ENCODE measurements at places on chromosomes 12 and 14. TPM values are rescaled to one million over a fixed set of nuclear protein-coding genes. Genes with fewer than 3 reads are reported as not detected.

The TAS2R10 gene
- not detected for total RNA-seq

The TAS2R8 gene
- not detected for total RNA-seq

The LGALS3 gene
- 166 TPM for total RNA-seq

The AHNAK2 gene
- 238 TPM for total RNA-seq

The MANSC1 gene
- total RNA-seq, result 3.9 TPM

The PDZRN4 gene
- not detected for total RNA-seq

The GPR84 gene
- not detected for total RNA-seq

The GALNT16 gene
- total RNA-seq, result 2.4 TPM

The APOF gene
- total RNA-seq, result not detected

The ATP2B1 gene
- total RNA-seq, result 54.1 TPM

The GLT1D1 gene
- total RNA-seq, result not detected

The KICS2 gene
- total RNA-seq, result 8.2 TPM

The CMA1 gene
- total RNA-seq, result not detected

The RND1 gene
- 17.8 TPM for total RNA-seq

The KCNJ8 gene
- 0.29 TPM for total RNA-seq

The OTX2 gene
- total RNA-seq, result not detected

The KRT73 gene
- total RNA-seq, result not detected

The TSHR gene
- total RNA-seq, result not detected

The ASCL1 gene
- not detected for total RNA-seq

The SLC6A12 gene
- 0.51 TPM for total RNA-seq

The STXBP6 gene
- total RNA-seq, result 1.9 TPM

The CLEC12A gene
- not detected for total RNA-seq

The ZNF84 gene
- total RNA-seq, result 18.0 TPM

The TAS2R9 gene
- not detected for total RNA-seq

The RAPGEF3 gene
- total RNA-seq, result 0.81 TPM

The POLR3B gene
- total RNA-seq, result 5.2 TPM

The FGD6 gene
- total RNA-seq, result 14.9 TPM

The ISM2 gene
- total RNA-seq, result 0.33 TPM

The CACNA2D4 gene
- total RNA-seq, result not detected

The MYH6 gene
- not detected for total RNA-seq

The IGF1 gene
- not detected for total RNA-seq

The NKX2-8 gene
- total RNA-seq, result 3.9 TPM

The HAL gene
- 0.16 TPM for total RNA-seq

The PYGL gene
- total RNA-seq, result 134 TPM

The LIN7A gene
- 0.33 TPM for total RNA-seq

The FOXG1 gene
- 0.14 TPM for total RNA-seq

All from A549 treated with CORT108297 at 1 μM for 4 hours (cell line).